ENCODE measurements at places on chromosomes 7 and 10. TPM values are rescaled to one million over a fixed set of nuclear protein-coding genes. Genes with fewer than 3 reads are reported as not detected.

GRCh38 chr10:6748029-6748428 lies 168.0 kb upstream of the PRKCQ start:
- no peak overlapping the region for H3K27ac ChIP-seq
- peaks cover 7% of the 10 kb centered on the region for H3K4me1 ChIP-seq
- DNase-seq = no peak
- no peaks in the 10 kb centered on the region for H3K36me3 ChIP-seq
- no peaks in the 10 kb centered on the region for H3K27me3 ChIP-seq

- H3K36me3 ChIP-seq = no peaks in the 10 kb centered on the region
- no peak overlapping the region for H3K27ac ChIP-seq
- no peak overlapping the region for H3K4me3 ChIP-seq
Observed at GRCh38 chr7:81462672-81463071, 307.2 kb downstream of the HGF start.

DNA sequence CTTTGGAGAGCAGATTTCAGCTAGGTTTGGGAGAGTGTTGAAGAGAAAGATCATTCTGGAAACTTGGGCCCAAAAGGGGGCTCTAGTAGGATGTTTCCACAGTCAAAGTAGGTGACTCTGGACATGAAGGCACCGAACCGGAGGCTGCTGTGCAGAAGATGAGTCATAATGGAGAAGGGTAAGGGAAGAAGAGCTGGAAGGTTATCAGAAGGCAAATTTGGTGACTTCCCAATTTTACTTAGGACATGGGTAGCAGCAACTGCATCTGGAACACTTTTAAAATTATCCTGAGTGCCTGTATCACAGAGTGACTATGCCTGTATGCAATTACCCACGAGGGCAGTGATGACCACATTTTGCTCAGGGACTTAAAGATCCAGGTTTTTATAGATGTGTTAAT lies 38.8 kb downstream of the PIK3AP1 start:
- H3K27ac ChIP-seq = no peak overlapping the region
- DNase-seq = no peak

- H3K36me3 ChIP-seq = no peaks in the 10 kb centered on the region
- no peak overlapping the region for H3K4me3 ChIP-seq
- peak; percentile 51 for DNase-seq
- H3K27me3 ChIP-seq = no peaks in the 10 kb centered on the region
- peaks cover 9% of the 10 kb centered on the region for H3K4me1 ChIP-seq
Observed at GRCh38 chr7:155208681-155209477, 88.8 kb upstream of the INSIG1 start.

GRCh38 chr7:157955348-157955999 lies 618.7 kb downstream of the DNAJB6 start:
- no peaks in the 10 kb centered on the region for H3K36me3 ChIP-seq
- H3K27ac ChIP-seq = no peak overlapping the region
- DNase-seq = no peak
- H3K4me1 ChIP-seq = no peaks in the 10 kb centered on the region
- H3K4me3 ChIP-seq = no peak overlapping the region

DNA sequence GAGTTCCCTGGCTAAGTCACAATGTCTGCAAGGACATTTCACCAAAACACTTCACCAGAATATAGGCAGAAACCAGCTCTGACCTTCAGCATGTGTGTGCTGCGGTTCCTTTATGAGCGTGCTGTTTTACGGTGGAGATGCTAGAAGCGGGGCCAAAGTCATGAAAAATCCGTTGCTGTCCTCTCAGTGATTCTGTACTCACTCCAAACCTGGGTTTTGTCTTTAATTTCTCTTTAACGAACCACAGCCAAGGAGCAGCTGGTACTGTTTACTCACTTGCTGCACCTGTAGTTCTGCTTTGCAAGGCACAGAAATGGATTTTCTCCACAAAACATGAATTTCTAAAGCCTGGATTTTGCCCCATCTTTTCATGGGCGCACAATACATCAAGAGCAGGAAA lies 639.9 kb downstream of the PHTF2 start:
- no peaks in the 10 kb centered on the region for H3K27me3 ChIP-seq
- no peak overlapping the region for H3K27ac ChIP-seq
- no peaks in the 10 kb centered on the region for H3K36me3 ChIP-seq
- no peak for DNase-seq

DNA sequence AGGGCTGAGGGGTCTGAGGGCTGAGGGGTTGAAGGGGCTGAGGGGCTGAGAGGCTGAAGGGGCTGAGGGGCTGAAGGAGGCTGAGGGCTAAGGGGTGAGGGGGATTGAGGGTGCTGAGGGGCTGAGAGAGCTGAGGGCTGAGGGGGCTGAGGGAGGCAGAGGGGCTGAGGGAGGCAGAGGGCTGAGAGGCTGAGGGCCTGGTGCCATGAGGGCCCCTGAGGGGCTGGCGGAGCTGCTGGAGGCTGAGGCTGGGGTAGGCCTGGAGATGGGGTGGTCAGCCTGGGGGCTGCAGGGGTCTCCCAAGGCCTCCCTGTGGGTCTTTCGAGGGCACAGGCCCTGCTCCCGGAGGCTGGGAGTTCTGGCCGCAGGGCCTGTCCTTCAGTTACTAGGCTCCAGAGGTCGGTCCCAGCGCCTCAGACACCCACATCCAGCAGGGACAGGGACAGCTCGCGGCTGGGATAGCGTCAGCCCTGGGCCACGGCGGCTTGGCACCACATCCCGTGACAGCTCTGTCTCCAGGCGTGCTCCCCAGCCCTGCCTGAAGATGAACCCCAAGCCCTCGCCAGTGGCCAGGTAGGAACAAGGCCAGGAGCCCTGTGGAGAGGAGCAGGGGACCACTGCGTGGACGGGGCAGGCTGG lies 16.9 kb downstream of the MYO1G start:
- no peak for DNase-seq
- H3K36me3 ChIP-seq = no peaks in the 10 kb centered on the region
- H3K27me3 ChIP-seq = peaks cover 10% of the 10 kb centered on the region
- no peak overlapping the region for H3K27ac ChIP-seq

DNA sequence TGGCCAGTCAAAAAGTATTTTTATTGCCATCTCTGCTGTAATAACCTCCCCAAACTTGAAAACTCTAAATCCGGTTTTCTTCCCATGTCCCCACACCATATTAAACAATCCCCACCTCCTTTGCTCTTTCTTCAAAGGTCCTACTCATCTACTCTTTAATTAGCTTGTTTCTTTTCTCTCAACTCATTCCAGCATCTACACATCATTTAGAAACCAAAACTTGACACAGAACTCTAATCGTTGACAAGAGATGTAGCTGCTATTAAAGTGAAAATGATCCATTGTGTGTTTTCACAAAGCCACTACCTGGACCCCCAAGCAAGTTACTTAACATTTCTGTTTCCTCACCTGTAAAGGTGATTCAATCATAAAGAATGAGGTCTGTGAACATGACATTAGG lies 436.3 kb upstream of the NPVF start:
- DNase-seq = no peak
- no peaks in the 10 kb centered on the region for H3K4me1 ChIP-seq
- no peak overlapping the region for H3K4me3 ChIP-seq
- H3K27me3 ChIP-seq = no peaks in the 10 kb centered on the region
- no peaks in the 10 kb centered on the region for H3K36me3 ChIP-seq

- H3K4me3 ChIP-seq = no peak overlapping the region
- no peaks in the 10 kb centered on the region for H3K36me3 ChIP-seq
- no peak overlapping the region for H3K27ac ChIP-seq
- no peaks in the 10 kb centered on the region for H3K27me3 ChIP-seq
- DNase-seq = no peak
Observed at GRCh38 chr7:54904986-54905385, 113.8 kb upstream of the EGFR start.

GRCh38 chr10:100253041-100253440 lies 14.4 kb downstream of the CWF19L1 start:
- H3K4me3 ChIP-seq = no peak overlapping the region
- H3K27ac ChIP-seq = no peak overlapping the region
- DNase-seq = no peak
- no peaks in the 10 kb centered on the region for H3K4me1 ChIP-seq
- no peaks in the 10 kb centered on the region for H3K27me3 ChIP-seq

GRCh38 chr10:5544216-5544805 lies 19.6 kb downstream of the CALML3 start:
- H3K4me1 ChIP-seq = peaks cover 27% of the 10 kb centered on the region
- no peaks in the 10 kb centered on the region for H3K36me3 ChIP-seq
- no peak overlapping the region for H3K4me3 ChIP-seq
- H3K27me3 ChIP-seq = no peaks in the 10 kb centered on the region

GRCh38 chr10:31215052-31215451 lies 104.0 kb upstream of the ZEB1 start:
- H3K27me3 ChIP-seq = no peaks in the 10 kb centered on the region
- no peak for DNase-seq
- no peak overlapping the region for H3K4me3 ChIP-seq
- no peaks in the 10 kb centered on the region for H3K4me1 ChIP-seq
- H3K36me3 ChIP-seq = no peaks in the 10 kb centered on the region

- H3K27ac ChIP-seq = no peak overlapping the region
- DNase-seq = no peak
- no peaks in the 10 kb centered on the region for H3K4me1 ChIP-seq
- H3K27me3 ChIP-seq = no peaks in the 10 kb centered on the region
- H3K36me3 ChIP-seq = no peaks in the 10 kb centered on the region
- no peak overlapping the region for H3K4me3 ChIP-seq
Observed at GRCh38 chr10:130713135-130713534, 576.9 kb downstream of the GLRX3 start.

- no peaks in the 10 kb centered on the region for H3K36me3 ChIP-seq
- no peaks in the 10 kb centered on the region for H3K4me1 ChIP-seq
- no peak overlapping the region for H3K4me3 ChIP-seq
- H3K27me3 ChIP-seq = no peaks in the 10 kb centered on the region
Observed at GRCh38 chr10:106535304-106535953, 629.1 kb downstream of the SORCS1 start.

DNA sequence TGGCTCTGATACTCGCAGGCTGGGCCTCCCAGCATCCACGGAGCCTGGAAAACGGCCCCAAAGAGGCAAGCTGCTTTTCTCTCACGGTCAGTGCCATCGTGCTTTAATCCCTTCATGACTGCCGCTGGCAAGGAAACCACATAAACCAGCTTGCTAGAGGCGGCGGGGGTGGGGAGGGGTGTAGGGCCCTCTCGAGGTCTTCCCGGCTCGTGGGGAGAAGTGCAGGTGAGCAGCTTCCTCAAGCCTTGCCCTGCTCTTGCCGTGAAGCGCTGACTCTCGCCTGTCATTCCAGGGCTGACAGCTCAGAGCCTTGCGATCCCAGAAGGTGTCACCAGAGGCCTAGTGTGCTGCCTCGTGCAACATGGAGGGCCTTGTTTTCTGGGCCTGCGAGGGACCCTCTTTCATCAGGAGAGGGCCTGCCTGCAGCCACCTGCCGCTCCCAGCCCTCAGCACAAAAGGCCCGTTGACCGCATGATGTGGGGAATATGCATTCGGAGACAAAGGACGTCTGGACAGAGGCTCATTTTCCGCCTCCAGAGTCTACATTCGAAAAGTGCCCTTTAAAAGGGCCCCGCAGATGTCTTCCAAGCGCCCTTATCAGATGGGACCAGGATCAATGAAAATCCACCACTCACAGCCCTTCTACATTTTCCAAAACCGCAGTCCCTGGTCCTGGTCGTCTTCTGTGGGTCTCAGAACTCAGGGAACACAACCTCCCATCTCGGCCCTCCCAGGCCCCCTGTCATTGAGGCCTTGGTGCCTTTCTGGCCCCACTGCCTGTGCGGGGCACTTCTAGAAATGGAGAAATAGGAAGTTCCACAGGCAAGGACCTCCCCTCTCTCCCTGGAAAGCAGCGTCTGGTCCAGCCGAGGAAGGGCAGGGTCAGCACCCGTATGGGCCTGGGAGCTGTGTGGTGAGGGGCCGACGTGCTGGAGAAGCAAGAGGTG lies 58.7 kb downstream of the ZRANB1 start:
- peaks cover 40% of the 10 kb centered on the region for H3K4me1 ChIP-seq
- no peaks in the 10 kb centered on the region for H3K27me3 ChIP-seq
- H3K27ac ChIP-seq = peak overlapping the region; percentile 78
- DNase-seq = peak; percentile 81

Gene NDUFB2
- total RNA-seq = 44.9 TPM

Gene NME8
- total RNA-seq = not detected

Gene MGAM2
- not detected for total RNA-seq

Gene NUDT13
- 2.1 TPM for total RNA-seq

Gene C10orf62
- not detected for total RNA-seq

Gene PDE1C
- total RNA-seq = 27.6 TPM

Measured in fibroblast of lung (primary cell).